Lung microvascular endothelial cell (primary cell): ENCODE measurements at places on chromosomes 6 and 20. TPM values are rescaled to one million over a fixed set of nuclear protein-coding genes. Genes with fewer than 3 reads are reported as not detected.

EPB41L1 gene
- total RNA-seq: 5.4 and 14.3 TPM in 2 replicates

HSP90AB1 gene
- 317 and 430 TPM in 2 replicates for total RNA-seq

PDE10A gene
- total RNA-seq: 4.6 and 6.3 TPM in 2 replicates

GGTLC1 gene
- not detected in 2 replicates for total RNA-seq

TFAP2D gene
- not detected in 2 replicates for total RNA-seq

NKX2-2 gene
- total RNA-seq: not detected in 2 replicates

TCP11 gene
- not detected in 2 replicates for total RNA-seq
